ENCODE measurements at places on chromosomes 1 and 21.
A peak's percentile ranks its signal among the peaks of the same experiment; 100 is the strongest.

- peak; percentile 78 for DNase-seq
Observed at GRCh38 chr1:101216623-101217022, 20.2 kb upstream of the S1PR1 start.

- no peak for DNase-seq
Observed at GRCh38 chr1:221174330-221174993, 295.2 kb downstream of the HLX start.

GRCh38 chr21:45030682-45031570, 43.5 kb upstream of the ADARB1 start:
- DNase-seq, result no peak

- no peak for DNase-seq
Observed at GRCh38 chr1:84506729-84507453, 510 bp upstream of the GNG5 start.

DNA sequence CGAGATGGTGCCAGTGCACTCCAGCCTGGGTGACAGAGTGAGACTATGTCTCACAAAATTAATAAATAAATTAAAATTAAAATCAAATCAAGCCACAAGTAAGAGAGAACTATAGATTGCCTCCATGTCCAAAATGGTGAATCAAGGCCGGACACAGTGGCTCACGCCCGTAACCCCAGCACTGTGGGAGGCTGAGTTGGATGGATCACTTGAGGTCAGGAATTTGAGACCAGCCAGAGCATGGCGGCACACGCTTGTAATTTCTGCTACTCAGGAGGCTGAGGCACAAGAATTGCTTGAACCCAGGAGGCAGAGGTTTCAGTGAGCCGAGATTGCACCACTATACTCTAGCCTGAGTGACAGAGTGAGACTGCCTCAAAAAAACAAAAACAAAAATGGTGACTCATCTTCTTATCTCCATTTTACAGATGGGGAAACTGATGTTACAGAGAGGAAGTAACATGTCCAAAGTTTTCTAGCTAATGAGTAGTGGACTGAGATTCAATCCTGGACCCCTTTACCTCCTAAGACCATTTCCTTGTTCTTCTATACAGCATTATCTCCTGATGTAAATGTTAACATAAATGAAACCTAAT, 99.0 kb upstream of the HNRNPU start:
- DNase-seq, result no peak

DNA sequence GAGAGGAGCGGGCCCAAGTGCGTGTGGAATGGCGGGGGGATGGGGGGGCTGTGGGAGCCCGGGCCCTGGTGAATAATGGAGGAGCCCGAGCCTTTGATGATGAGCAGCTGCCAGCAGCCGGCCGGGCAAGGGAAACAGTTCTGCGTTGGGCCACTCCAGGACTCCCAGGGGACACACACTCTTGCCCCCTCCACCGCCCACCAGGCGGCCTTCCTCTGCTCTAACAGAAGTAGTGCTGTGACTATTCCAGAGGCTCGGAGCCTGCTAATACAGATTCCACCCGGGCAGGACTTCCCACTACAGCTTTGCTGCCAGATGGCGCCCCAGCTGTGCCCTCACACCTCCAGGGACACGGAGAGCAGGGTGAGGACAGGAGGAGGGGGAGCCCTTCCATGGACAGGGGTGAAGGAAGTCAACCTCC, 48.2 kb upstream of the LRP8 start:
- DNase-seq, result no peak

- DNase-seq, result no peak
Observed at GRCh38 chr1:121522061-121522759, 337.4 kb downstream of the SRGAP2C start.

- DNase-seq, result no peak
Observed at GRCh38 chr1:93078638-93078985, 471 bp upstream of the MTF2 start.

- DNase-seq, result peak; percentile 81
Observed at GRCh38 chr1:180360333-180361075, 130.4 kb downstream of the LHX4 start.

DNA sequence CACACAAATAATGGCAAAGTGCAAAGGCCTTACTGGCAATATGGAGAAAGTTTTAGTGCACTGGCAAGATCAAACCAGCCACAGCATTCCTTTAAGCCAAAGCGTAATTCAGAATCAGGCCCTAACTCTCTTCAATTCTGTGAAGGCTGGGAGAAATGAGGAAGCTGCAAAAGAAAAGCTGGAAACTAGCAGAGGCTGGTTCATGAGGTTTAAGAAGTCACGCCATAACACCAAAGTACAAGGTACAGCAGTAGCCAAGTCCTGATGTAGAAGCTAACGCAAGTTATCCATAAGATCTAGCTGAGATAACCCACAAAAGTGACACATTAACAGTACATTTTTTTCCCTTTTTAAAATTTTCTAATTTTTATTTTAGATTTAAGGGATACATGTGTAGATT, 57.1 kb downstream of the SLC27A3 start:
- no peak for DNase-seq

DNA sequence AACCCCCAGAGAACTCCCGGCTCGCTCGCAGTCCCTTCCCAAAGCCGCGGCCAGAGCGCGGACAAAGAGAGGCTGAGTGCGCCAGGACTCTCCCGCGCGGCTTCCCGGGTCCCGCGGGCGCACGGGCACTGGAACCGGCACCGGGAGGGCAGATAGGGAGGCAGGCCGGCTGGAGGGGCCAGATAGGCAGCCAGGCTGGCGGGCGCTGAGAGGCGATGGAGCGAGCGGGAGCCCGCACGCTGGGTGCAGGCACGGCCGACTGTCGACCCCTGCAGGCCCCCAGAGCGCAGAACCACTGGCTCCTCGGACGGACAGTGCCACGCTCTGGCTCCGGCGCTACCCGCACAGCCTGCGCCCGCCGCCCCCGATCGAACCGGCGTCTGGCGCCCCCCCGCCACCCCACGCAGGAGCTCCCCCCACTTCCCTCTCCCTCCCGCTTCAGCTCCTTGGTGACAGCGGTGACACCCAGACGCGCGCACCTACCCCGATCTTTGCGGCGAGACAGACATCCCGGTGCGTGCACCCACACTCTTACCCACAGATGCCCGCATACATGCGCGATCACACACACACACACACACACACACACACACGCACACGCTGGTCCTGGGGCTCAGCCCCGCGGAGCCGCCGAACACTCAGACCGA, 534 bp downstream of the SLC6A9 start:
- no peak for DNase-seq

- no peak for DNase-seq
Observed at GRCh38 chr1:18684303-18684702, 53.7 kb downstream of the PAX7 start.

DNA sequence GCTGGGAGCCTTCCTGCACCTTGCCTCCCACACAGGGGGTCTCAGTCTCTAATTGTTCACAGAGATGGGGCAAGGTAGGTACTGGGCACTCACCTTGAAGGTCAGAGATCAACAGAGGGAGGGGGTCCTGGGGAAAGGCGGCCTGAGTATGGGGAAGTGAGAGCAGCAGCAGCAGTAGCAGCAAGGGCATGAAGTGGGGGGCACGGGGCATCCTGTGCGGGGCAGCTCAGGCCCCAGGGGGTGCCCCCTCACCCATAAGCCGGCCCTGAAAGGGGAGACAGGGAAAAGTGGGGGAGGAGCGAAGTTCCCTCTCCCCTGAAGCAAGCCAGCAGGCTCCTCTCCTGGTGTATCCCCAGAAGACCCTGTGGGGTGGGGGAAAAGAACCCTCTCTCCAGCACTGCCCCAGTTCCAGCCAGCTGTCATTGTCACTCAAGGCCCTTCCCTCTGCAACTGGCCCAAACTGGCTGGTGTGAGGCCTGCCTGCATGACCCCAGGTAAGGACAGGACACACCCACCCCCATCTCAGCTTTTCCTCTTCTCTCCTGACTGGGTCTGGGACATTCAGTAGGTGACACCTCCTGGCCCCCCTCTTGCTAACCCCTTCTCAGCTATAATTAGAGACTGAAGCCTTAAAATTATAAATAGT, 3.9 kb downstream of the SEMA6C start:
- no peak for DNase-seq

GRCh38 chr1:97919585-97920261, 1.1 kb downstream of the DPYD start:
- peak; percentile 40 for DNase-seq

DNA sequence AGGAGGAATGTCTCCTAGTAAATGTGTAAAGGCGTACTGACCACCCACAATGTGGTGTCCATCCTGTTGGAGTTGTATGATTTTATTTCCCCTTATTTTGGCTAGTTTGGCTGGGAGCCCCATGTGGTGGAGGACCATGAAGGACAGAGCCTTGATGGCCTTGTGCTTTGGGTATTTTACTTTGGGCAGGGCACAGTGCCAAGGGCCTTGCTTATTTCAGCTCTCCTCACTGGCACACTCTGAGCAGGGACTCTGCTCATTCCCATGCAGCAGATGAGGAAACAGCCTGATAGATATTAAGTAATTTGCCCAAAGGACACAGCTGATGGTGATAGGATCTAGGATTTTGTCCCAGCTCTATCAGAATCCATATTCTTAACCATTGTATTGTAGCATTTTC, 50.2 kb downstream of the SMYD2 start:
- no peak for DNase-seq

- no peak for DNase-seq
Observed at GRCh38 chr1:42014823-42015222, 96.1 kb upstream of the HIVEP3 start.

DNA sequence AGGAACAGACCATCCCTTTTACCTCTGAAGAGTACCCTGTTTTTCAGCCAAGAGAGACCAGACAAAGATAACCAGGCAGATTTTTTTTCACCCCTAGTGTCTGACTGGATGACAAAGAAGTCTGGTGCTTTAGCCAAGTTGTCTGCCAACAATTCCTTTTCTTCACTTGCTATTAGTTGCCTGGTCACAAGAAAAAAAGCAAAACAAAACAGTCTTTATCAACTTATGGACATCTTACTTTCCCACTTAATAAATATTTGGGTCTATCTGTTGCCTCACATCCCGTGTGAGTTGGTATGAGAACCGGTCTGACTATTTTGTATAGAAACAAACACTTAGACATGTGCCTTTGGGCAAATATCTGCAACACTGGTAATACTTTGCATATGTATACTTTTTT, 662.9 kb downstream of the PLPP3 start:
- DNase-seq, result peak; percentile 76

DNA sequence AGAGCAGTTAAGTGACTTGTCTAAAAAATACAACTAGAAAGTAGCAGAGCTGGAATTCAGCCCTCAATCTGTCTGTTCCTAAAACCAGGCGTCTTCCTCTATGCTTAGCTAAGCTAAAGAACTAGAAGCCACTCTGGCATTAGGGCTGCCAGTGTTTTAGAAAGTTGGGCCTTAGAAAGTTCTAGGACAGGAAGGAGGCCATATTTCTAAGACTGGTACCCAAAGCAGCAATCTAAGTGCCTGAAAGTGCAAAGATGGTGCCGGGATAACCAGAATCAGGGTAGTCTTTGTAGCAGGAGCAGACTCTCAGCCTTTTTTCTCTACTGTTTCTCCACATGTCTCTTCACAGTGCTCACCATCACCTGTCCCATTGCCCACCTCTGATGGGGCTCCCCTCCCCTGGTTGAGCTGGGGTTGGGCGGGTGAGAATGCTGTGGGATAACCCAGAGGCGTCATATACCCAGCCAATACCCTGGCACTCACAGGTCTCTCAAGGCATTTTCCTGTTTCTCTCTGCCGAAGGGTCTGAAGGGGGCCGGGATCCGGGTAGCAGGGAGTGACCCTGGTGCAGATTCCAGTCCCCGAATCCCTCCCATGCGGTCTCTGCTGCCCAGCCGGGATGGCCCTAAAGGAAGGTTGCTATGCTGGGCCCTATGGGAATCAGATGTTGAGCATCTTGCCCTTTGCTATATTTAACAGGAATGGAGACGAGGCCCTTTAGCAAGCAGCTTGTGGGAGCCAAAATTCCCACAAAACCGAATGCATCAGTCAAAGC, 1.1 kb upstream of the RCSD1 start:
- no peak for DNase-seq

- peak; percentile 56 for DNase-seq
Observed at GRCh38 chr1:8223526-8223925, 94.4 kb upstream of the SLC45A1 start.

DNA sequence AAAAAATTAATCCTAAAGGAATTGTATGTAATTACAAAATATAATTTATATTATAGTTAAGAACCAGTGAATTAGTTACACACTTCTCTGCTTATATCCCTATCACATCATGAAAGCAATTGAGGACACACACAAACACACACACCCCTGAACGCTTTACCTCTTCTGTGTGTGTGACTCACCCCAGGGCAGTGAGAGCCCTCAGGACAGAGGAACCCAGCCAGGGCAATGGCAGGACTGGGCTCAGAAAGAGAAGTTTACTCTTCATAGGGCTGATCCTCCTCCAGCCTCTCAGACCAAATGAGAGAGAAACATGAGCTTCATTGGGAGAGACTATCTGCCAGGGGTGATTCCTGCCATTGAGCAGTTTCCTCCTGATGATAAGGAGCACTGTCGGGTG, 38.1 kb downstream of the SLC44A3 start:
- peak; percentile 61 for DNase-seq

- no peak for DNase-seq
Observed at GRCh38 chr1:27218736-27219135, 15.7 kb upstream of the WDTC1 start.

DNA sequence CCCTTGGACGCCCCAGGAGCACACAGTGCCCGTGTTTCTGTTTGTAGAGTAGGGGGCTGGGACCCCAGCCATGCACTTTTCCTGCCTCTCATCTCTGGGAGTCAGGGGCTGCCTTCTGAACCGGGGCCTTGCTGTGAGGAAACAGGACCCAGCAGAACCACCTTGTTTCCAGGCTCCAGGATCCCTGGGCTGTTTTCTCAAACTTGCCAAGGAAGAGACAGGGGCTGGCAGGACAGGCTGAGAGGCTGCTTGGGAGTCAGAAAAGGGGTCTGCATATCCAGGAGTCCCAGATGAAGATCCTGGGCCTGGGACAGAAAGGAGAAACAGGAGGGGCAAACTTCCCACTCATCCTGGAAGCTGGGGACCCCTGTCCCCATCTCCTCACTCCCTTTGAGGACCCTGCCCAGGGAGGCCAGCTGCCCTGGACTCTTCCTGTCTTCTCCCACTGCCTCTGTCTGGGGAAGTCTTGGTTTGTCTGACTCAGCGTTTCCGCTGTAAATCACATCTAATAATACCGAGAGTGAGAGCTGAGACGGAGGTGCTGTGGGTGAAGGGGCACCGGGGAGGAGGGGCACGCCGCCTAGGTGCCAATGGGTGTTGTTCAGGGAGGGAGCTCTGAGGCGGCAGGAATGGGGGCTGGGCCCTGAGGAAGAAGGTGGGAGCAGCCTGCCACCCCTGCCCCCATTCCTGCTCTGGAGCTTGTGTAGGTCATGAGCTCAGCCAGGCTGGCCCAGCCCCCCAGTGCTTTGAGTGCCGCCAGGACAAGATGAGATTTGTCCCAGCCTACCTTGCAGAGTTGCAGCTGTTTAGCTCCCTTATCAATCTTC, 16.7 kb downstream of the POU3F1 start:
- peak; percentile 87 for DNase-seq

DNA sequence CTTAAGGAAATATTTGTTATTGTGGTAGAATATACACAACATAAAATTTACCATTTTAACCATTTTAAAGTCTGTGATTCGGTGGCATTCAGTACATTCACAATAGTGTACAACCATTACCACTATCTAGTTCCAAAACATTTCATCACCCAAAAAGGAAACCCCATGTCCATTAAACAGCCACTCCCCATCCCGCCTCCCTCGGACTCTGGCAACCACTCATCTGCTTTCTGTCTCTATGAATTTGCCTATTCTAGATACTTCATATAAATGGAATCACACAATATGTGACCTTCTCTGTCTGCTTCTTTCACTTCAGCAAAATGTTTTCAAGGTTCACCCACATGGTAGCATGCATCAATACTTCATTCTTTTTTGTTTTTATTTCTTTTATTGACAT, 51.3 kb downstream of the PTP4A2 start:
- no peak for DNase-seq

Data from bronchial epithelial cell (primary cell).